ENCODE measurements at places on chromosomes 12 and 14. TPM values are rescaled to one million over a fixed set of nuclear protein-coding genes. Genes with fewer than 3 reads are reported as not detected.

P2RX2 gene
- total RNA-seq: 4.1 TPM

- H3K4me3 ChIP-seq: no peak overlapping the region
- H3K27me3 ChIP-seq: no peaks in the 10 kb centered on the region
Measured at GRCh38 chr12:9735601-9736000, 2.7 kb upstream of the CLECL1 start.

GRCh38 chr12:79982086-79983062 lies 47.5 kb upstream of the PPP1R12A start:
- H3K4me1 ChIP-seq: peaks cover 23% of the 10 kb centered on the region
- no peak overlapping the region for H3K27ac ChIP-seq
- H3K4me3 ChIP-seq: no peak overlapping the region
- DNase-seq: no peak

- no peak overlapping the region for H3K27ac ChIP-seq
- no peaks in the 10 kb centered on the region for H3K36me3 ChIP-seq
- no peaks in the 10 kb centered on the region for H3K27me3 ChIP-seq
- H3K4me1 ChIP-seq: no peaks in the 10 kb centered on the region
Measured at GRCh38 chr12:16189849-16190248, 87.6 kb downstream of the SLC15A5 start.

DNA sequence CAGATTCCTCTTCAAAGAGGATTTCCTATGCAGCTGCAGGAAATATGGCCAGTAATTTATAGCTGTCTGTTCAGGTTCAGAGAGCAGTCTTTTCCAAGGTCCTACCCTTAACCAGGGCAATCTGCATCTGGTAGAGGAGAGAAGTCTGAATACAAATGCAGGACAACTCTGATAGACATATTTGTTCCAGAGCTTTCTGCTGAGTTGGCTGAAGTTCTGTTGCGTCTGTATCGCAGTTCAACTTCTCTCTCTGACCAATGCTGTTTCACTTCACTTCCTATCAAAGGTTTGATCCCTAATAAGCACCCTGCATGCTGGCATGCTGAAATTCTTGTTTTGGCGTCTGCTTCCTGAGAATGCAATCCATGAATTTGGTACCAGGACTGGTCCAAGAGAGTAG lies 14.0 kb upstream of the CCDC91 start:
- H3K4me1 ChIP-seq: no peaks in the 10 kb centered on the region
- H3K4me3 ChIP-seq: no peak overlapping the region
- no peaks in the 10 kb centered on the region for H3K36me3 ChIP-seq
- no peaks in the 10 kb centered on the region for H3K27me3 ChIP-seq
- no peak for DNase-seq
- no peak overlapping the region for H3K27ac ChIP-seq

GRCh38 chr12:111174251-111174960 lies 194.5 kb downstream of the PHETA1 start:
- no peak for DNase-seq
- H3K27me3 ChIP-seq: no peaks in the 10 kb centered on the region
- H3K27ac ChIP-seq: no peak overlapping the region
- no peaks in the 10 kb centered on the region for H3K36me3 ChIP-seq
- no peak overlapping the region for H3K4me3 ChIP-seq

GRCh38 chr12:95522692-95523091 lies 28.6 kb downstream of the USP44 start:
- H3K4me1 ChIP-seq: no peaks in the 10 kb centered on the region
- H3K27me3 ChIP-seq: no peaks in the 10 kb centered on the region
- DNase-seq: no peak

DNA sequence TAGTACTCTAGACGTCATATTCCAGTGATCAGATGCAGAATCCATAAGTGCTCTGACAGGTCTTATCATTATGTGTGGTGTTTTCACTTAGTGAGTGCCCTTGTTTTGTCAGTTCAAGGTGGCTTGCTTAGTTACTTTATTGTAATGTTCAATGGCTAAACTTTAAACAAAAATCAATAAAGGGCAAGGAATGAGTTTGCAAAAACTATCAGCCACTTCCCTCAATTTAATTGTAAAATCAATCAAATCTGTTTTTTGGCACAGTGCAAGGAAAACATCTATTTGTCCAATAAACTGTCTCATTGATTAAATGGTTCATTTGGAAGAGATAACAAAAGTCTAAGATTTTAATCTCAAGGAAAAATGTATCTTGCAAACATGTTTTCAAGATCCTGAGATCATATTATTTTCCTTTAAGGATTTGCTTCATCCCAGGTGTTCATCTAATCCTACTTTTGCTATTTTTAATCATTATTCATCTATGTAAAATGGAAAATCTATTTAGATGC lies 59.6 kb upstream of the EEA1 start:
- no peak overlapping the region for H3K4me3 ChIP-seq
- H3K36me3 ChIP-seq: no peaks in the 10 kb centered on the region
- no peaks in the 10 kb centered on the region for H3K27me3 ChIP-seq
- no peak overlapping the region for H3K27ac ChIP-seq
- no peak for DNase-seq
